ENCODE measurements at places on chromosomes 13 and 19.

GRCh38 chr13:25575562-25575961, 203.8 kb downstream of the ATP8A2 start:
- no peak for DNase-seq

GRCh38 chr13:38528986-38529385, 157.9 kb upstream of the FREM2 start:
- DNase-seq: no peak

- DNase-seq: no peak
Measured at GRCh38 chr19:39582891-39583625, 19.3 kb upstream of the LGALS13 start.

DNA sequence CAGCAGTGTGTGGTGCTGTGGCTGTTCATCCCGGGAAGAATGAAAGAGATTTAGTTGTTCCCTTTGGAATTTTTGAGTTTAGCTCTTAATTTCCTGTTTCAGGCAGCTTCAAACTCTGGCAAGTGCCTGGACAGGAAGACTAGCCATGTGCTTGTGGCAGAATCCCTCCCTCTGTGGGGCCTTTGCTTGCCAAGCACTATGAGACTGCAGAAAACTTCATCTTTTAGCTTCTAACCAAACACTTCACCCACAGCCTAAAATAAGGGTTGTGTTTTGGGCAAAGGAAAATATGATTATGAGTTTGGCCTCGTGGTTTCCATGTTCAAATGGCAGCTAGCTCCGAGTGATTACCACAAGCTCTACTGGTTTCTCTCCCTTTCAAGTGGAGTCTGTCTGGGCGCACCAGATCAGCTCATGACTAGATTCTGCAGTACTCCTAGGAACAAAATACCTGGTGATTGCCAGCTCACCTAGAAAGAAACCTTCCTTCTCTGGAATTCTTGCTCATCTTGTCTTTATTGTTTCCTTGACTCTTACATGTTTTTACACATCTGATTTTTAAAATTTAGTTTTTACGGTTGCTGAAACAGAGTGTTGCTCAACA, 707.5 kb downstream of the SLITRK6 start:
- no peak for DNase-seq

- no peak for DNase-seq
Measured at GRCh38 chr13:100129605-100130004, 40.7 kb downstream of the PCCA start.

- no peak for DNase-seq
Measured at GRCh38 chr19:35458731-35459391, 10.8 kb downstream of the FFAR2 start.

DNA sequence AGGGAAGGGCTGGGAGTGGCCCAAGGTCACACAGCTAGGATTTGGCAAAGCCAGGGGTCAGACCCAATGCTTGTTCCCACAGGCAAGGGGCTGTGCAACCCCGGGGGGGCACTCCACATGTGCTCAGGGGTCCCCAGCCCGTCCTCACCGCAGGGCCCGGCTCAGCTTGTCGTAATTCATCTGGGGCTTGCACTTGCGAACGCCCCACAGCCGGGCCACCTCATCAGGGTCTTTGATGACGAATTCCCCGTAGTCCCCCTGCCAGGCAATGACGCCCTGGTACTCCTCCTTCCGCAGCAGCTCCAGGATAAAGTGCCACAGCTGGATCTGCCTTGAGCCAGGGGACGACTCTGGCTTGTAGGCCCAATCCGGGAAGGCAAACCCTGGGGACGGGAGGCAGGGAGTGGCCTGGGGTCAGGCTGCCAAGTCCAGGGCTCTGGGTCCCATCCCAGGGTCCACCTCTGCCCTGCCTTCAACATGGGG, 4.7 kb downstream of the ERF start:
- no peak for DNase-seq

- no peak for DNase-seq
Measured at GRCh38 chr13:113582841-113583631, 1.5 kb upstream of the TFDP1 start.

DNA sequence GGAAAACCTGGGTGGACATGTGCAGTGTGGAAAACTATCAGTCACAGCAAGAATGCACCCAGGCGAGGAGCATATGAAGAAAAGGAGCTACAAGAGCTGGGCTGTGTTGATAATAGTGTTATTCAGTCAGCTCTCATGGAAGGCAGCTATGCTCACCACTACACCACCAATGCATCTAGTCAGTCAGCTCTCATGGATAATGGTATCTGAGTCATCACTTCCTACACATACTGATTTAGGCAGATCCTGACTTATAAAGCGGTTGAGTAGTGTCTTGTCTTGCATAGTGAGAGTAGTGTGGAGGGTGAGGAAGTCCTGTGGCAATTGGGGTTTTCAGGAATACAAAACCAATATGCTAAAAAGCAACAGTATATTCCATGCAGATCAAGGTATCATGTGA, 9.1 kb upstream of the ZNF160 start:
- DNase-seq: no peak

- no peak for DNase-seq
Measured at GRCh38 chr19:34343751-34344150, 21.2 kb upstream of the GPI start.

DNA sequence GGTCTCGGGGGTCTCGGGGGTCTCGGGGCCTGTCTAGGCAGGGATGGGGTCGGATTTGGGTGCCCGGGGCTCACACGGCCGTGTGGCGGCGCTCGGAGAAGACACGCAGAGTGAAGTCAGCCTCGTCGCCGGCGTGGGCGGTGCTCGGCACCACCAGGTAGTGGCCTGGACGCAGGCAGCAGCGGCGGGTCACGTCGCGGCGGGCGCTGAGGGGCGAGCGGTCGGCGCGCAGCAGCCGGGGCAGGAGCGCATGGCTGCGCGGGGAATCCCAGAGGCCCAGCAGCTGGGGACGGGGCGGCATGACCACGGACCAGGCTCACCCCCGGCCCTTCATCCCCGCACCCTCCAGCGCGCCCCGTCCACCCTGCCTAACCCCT, 8.2 kb downstream of the CAPN12 start:
- no peak for DNase-seq

- no peak for DNase-seq
Measured at GRCh38 chr13:74555651-74556420, 421.6 kb upstream of the KLF12 start.

DNA sequence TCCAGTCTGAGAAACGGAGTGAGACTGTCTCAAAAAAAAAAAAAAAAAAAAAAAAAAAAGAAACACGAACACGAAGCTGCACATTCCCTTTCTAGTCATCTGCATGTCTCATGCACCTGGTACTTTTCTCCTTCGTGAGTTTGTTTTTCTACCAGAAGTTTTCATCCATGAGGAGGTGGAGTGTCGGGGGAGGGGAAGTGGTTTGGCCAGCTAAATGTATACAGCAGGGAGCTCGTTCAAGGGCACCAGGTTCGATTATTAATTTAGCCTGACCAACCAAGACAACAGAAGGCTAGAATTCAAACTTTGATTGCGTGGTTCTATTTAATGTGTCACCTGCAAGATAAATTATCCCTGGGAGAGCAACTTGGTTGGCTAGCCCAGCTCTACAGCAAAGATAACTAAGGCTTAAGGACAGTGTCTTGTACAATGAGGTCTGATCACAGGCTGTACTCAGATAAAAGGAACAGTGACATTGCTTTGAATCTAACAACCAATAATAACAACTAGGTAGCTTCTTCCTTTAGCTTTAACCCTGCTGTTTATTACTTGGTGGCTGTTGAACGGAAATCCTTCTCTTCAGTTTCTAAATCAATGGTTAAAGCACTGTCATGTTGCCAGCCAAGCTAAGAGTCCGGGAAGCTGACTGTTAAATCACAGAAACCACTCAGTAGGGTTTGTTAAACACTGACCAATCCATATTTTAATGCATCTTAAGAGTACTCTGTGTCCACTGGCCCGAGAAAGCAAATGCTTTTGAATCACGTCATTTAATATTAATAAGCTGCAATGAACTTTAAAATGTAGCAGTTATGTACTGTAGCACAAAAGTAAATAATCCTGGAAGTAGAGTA, 98.4 kb upstream of the STARD13 start:
- no peak for DNase-seq

- no peak for DNase-seq
Measured at GRCh38 chr19:35095667-35096368, 19.8 kb upstream of the FXYD3 start.

GRCh38 chr19:44681992-44682790, 10.9 kb downstream of the CEACAM19 start:
- no peak for DNase-seq

DNA sequence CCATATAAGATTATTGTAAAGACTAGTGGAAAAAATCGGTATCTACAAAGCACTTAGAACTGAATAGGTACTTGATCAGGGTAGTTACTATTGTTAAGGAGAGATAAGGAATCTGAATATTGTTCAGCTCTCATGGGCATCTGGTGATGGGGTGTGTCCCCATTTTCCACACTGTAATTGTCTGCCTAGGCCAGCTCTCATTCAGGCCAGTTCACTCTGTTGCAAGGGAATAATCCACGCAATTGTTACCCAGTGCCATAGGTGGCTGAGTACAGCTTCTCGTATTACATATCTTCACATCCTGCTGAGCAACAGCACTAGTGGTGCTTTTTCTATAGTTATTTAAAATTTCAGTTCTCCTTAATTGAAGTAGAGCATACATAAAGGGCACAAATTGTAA, 45.6 kb upstream of the C13orf42 start:
- DNase-seq: no peak

DNA sequence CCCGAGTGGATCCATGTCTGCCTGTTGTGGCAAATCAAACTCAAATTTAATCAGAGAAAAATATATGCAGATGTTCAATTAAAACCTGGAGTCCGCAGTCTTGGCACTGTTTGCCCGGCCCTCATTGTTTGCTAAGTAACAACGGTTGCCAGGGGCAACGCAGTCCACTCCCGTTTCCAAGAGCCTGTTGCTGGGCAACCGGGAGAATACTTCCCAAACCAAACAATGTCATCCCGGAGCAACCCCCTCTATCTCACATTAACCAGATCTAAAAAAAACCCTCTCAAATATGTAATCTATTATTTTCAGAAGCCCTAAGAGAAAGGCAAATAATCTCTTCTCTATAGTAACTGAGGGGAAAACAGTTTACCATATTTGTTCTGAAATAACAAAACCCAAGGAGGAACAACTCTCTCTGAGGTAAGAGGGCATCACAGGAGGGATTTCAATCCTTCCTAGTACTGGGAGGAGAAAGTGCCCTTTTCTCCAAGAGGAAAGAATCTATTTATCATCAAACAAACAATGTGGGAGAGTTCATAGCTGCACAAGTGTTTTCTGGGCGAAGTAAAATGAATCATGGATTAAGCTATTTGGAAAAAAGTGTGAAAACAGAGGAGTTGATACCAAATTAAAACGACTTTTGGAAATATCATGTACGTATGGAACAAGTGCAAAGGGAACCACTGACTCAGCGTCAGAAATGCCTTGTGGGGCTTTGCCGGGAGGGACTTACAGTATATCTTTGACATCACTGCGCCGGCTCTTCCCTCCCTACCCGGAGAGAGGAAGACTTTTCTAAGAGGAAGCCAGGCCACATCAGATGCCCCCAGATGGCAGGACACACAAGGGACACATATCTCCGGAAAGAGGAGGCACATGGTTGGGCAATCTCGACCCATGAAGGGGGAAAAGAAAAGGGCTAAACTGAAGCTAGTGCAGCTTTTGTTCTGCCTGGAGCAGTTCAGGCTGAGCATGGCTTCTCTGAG, 43.3 kb downstream of the RFX2 start:
- DNase-seq: no peak

DNA sequence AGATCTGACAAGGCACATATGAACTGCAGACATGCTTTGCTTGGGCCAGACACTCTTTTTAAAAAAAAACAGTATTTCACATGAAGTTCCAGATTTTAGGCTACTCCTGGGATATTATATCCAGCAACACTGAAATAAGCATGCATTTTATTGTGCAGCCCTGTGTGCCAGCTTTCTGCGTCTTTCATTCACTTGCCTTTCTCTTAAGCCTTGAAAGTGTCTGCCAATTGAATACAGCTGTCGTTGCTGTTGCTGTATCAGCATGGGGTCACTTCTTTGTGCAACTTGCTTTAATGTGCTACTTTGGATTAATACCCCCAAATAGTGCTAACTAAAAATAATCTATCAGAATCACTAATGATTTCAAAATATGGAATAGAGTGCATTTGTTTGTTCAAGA, 657.8 kb downstream of the SLITRK6 start:
- DNase-seq: no peak

DNA sequence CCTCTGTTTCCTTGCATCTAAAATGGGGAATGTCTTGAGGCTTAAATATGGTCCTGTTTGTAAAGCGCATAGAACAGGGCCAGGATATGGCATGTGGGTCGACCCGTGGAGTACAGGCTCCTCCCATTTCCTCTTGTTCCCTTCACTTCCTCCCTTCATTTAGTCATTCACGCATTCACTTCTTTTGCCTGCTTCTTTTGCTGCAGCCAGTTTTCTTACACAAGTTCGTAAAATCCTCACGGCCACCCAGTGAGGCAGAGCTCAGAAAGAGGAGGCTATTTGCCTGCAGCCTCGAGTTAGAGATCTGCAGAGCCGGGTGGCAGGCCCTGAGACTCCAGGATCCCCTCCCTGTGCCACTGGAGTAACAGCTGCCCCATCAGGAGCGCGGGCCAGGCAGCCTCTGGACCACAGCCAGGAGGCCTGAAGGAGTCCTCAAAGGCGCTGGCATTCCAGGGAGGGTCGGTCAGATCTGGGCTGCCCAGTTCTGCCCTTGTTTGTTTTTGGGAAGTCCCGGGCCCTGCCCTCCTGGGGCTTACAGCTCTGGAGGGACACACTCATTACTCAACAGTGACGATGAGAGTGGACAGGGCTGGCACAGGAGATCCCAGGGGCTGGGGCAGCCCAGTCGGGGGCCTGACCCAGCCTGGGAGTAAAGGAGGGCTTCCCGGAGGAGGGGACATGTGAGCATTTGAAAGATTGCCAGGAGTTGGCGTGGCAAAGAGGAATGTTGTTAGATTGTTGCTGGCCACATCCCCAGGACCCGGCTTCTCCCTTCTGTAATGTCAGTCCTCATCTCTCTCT, 4.6 kb downstream of the PPP5C start:
- DNase-seq: no peak

GRCh38 chr19:33811246-33811645, 14.6 kb downstream of the KCTD15 start:
- no peak for DNase-seq

DNA sequence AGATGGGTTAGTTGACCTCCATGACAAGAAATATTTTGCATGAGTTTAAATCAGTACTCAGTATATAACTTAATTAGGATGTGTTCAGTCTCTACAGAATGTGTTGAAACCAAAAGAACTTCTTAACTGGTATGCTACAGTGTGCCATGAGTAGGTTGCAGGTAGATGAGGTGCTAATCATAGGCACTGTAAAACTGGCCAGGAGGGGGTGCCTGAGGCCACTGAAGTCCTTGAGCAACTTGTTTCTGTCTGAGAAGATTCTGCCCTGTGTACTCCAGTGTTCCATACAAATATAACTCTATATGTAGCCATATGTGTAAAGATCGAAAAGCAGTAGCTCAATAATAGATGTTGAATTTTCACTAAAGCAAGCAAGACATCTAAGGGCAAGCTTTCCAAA, 549.2 kb upstream of the KLF12 start:
- no peak for DNase-seq
